Thoracic aorta (tissue), 2 donors: ENCODE measurements at places on chromosomes 16 and 17. TPM values are rescaled to one million over a fixed set of nuclear protein-coding genes. Genes with fewer than 3 reads are reported as not detected.

TMEM204 gene
- 125 TPM for total RNA-seq

GRCh38 chr17:34511931-34512330, 67.5 kb upstream of the TMEM132E start:
- DNase-seq: no peak

DNA sequence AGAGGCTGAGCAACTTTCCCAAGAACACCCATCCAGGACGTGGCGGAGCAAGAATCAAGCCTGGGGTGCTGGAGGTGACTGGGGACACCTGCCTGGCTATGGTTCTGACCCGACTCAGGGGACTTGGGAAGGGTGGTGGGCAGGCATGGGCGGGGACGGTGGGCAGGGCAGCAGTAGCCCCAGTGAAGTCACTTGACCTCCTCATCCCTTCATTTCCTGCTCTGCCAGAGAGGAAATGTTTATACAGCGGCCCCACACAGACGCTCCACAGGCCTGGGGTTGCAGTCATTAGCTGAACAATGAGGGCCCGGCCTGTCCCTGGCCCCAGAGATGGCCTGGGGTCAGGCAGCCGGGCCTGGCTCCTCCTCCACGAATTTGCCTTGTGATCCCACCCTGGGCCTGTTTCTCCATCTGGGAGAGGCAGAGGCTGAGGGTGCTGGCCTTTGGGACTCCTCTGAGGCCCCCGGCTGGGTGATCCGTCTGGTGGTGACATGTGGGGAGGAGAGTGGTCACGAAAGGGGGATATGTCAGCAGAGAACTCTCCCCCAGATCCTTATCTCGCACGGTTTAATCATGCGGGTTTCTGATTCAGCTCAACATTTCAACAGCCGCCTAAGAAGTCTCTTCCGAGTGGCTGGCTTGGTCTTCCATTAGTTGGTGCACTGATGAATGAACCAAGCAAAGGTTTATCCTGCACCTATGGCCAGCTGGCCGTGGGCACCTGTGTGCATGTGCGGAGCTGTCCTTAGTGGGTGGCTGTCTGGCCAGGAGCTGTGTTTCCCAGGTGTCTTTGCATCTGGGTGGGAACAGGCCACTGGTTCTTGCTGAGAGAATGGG, 175.9 kb downstream of the IRF8 start:
- DNase-seq: no peak

DNA sequence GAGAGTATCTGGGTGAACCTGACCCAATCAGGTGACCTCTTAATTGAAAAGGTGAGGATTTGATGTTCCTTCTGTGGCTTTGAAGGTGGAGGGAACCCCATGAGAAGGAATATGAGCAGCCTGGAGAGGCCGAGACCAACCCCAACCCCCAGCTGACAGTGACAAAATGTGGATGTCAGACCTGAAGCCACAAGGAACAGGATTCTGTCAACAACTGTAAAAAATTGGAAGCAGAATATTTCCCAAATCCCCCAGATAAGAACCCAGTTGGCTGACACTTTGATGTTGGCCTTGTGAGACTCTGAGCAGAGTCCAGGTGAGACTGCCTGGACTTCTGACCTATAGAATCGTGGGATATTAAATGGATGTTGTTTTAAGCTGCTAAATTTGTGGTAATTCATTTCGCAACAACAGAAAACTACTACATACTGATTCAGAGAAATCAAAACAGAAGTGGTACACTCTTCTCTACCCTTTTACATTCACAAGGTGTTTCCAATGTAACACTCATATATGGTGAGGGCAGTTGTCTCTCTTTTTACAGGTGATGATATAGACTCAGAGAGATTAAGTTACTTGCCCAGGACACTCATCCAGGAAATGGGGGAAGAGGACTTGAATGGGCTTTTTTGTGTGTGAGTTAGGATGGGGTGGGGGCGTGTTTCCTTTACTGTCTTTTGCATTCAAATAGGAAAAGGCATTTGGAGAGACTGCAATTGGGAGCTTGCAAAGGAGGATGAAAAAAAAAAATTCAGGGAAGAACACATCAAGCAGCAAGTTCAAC, 29.8 kb upstream of the SALL1 start:
- no peak for DNase-seq

PPP1R27 gene
- total RNA-seq: not detected

DNA sequence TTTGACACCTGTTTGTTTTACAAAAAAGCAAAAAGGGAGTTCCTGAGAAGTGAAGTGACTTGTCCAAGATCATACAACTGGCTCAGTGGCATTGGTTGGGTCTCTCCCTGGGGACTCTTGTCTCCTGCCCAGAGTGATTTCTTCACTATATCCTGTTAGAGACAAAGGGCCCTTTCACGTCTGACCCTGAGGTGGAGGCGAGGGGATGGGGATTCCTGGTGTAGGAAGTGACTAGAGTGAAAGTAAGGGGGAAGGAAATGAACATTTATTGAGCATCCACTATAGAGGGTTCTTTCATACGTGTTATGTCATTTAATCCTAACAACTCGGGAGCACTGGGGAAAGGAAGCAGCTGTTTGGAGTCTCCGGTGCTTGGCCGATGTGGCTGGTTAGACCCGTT, 9.0 kb downstream of the ITGB3 start:
- no peak for DNase-seq

- DNase-seq: no peak
Observed at GRCh38 chr17:70987867-70988340, 818.6 kb downstream of the KCNJ2 start.

CACNG1 gene
- not detected for total RNA-seq

SCIMP gene
- total RNA-seq: 14.9 TPM

GRCh38 chr17:2595716-2596115, 2.3 kb downstream of the PAFAH1B1 start:
- no peak for DNase-seq

SLC2A4 gene
- total RNA-seq: 1.2 TPM

GRCh38 chr16:66381585-66382170, 15.2 kb downstream of the CDH5 start:
- DNase-seq: no peak

CSH2 gene
- not detected for total RNA-seq

MMP25 gene
- total RNA-seq: not detected

DNA sequence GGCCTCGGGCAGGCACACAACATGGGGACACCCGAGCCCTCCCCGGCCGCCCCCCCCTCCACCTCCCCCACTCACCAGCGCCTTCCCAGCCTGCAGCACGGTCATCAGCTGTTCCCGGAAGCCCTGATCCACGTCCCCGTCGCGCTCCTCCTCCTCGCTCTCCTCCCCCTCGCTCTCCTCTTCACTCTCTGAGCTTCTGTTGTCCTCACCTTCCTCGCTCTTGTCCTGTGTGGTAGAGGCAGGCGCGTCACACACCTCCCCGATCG, 10.3 kb downstream of the MYBBP1A start:
- DNase-seq: no peak

- no peak for DNase-seq
Observed at GRCh38 chr17:47204722-47205418, 4.3 kb upstream of the MYL4 start.

TRIM47 gene
- 94.0 TPM for total RNA-seq

DNA sequence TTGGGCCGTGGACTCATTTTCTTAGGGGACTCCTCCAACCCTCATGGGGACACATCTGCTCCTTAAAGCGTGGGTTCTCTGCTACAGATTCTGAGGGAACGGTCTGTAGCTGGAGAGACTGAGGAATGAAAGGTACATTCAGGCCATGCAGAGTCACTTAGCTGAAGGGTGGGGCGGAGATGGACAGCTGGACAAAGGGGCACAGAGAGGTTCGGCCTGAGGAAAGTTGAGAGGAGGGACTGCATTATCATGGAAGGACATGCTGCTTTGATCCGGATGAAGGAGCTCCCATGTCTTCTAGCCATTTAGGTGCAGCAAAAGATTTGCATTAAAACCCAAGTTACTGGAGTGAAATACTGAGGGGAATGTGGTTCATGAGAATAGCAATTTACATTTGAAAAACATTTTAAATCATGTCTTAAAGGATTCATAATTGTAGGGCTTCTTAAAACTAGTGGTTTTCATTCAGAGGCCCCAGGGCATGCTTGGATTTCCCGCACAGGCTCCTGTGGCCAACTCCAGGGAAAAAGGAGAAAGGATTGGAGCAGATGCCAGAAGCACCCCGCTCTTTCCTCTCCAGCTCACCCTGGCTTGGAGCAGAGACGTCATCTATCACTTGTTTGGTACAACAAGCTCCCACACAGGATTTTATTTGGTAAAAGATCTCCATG, 54.2 kb downstream of the CDRT4 start:
- no peak for DNase-seq

DNA sequence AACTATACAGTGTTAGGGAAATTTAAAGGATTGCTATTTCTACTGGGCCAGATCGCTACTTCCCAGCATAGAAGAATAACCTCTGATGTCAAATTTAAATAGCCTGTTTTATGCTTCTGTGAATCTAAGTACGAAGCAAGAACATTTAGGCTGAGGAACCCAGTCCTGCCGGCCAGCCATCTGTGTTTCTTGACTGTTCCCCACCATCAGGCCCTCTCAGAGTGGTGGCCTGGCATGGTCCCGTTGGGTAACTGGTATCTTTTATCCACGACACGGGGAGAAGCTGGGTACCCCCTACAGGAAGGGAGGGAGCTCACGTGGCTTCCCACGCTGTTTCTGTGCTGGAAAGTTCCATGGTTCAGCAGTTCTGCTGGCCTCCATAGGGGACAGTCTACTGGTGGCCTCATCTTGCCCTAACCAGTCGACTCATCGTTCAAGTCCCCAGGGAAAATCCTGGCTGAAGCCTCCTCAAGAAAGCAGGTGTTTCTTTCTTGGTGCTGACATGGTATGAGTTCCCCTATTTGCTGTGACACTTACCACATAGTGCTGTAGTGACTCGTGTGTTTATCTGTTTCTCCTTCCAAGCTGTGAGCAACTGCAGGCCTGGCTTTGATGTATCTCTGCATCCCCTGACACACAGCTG, 201.7 kb upstream of the NLRP1 start:
- DNase-seq: no peak

- DNase-seq: no peak
Observed at GRCh38 chr17:61837175-61838051, 25.9 kb downstream of the BRIP1 start.

GRCh38 chr17:63647936-63648335, 25.7 kb downstream of the MAP3K3 start:
- DNase-seq: no peak

BCO1 gene
- total RNA-seq: not detected

- no peak for DNase-seq
Observed at GRCh38 chr17:18960241-18960665, 8.3 kb downstream of the SLC5A10 start.
